Activated naive CD8-positive, alpha-beta T cell treated with anti-CD3 and anti-CD28 coated beads, Interleukin-2, amount 50 U/mL, for 16 hours (primary cell): ENCODE measurements at places on chromosomes 1 and 21.

DNA sequence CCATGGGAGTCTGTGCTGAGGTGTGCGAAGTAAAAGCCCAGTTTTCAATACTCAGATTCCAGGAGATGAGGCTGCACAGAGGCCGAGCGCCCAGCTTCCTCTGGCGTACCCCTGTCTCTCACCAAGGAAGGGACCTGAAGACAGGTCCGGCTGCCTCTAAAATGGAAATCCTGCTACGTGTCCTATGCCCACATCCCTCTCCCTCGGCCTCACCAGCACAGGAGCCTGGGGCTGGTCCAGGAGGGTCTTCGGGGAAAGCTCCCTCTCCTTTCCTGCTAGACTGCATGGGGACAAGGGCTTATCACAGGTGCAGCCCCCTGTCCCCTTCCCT lies 392 bp downstream of the MRPL55 start:
- no peak for DNase-seq

DNA sequence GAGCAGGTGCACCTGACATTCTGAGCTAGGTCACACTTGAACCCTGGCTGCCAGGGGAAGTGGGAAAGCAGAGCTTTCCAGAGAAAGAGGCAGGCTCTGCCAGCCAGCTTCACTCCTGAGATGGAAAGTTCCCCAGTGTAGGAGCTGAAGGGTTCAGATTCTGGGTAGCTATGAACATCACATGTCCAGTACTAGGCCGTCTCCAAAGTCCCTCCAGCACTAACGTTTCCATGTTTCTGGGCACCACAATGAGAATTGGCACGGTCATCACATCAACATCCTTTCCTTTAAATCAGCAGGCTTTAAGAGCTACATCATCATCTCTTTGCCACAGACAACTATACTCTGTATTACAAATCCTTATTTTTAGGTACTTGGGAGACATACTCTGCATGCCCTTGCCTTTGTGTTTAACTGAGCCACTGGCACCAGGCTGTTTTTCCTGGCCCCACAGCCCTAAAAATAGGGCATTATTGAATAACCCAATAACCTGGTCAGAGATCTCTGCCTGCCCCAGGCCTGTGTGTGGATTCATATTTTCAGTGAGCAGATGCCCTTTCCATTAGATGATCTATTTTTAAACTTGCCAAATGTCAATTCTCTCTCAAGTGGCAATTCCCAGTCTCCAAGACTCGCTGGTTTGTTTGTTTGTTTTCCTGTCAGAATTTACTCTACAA lies 35.4 kb upstream of the USP24 start:
- no peak for DNase-seq

DNA sequence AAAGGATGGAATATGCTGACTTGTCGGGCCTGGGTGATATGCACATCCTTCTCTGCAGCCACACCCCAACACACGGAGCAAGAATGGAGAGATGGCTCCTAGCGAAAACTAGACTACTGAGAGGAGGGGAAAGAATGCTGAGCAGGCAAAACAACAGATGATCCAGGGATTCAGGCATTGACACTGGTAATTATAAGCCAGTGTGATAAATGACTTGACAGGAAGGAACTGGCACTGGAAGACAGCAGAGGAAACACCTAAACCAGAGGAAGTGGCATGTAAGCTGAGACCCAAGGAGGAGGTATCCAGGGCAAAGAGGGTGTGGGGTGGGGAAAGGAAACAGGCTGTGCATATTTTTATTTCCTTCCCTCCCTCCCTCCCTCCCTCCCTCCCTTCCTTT lies 31.7 kb upstream of the KHDRBS1 start:
- no peak for DNase-seq

GRCh38 chr1:218982482-218982881 lies 191.2 kb upstream of the LYPLAL1 start:
- no peak for DNase-seq

DNA sequence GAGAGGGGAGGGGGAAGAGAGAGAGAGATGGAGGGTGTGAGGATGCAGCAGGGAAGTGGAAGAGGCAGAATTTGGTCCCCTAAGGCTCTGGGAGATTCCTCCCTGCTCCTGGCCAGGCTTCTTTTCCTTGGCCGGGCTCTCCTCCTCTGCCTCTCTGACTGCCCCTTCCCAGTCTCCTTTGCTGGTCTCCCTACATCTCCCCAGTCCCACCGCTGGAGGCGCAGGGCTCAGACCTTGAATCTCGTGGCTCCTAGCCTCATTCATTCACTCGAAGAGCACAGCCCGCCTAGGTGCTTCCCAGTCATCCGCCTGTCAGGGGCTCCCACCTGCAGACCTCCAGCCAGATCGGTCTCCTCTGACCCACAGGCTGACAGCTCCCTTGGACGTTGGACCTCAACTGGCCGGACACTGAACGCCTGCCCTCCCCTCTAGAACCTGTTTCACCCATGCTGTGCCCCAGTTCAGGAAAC lies 76.5 kb downstream of the VWA5B1 start:
- no peak for DNase-seq

DNA sequence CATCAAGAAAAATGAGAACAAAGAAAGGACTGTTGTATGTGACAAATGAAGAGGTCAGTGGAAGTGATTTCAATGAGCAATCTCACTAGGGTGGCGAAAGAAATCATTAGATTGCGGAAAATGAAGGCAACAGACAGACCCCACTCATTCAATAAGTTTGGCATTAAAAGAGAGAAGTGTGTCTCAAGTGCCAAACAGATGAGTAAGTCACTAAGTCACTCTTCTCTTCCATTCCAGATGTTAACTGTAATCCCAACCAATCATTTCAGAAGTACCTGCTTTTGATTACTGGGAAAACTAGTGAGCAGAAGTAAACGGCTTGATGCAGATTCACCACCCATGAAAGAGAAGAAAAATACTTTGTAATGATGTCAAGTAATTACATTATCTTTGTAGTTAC lies 144.3 kb upstream of the PRMT6 start:
- DNase-seq, result no peak

DNA sequence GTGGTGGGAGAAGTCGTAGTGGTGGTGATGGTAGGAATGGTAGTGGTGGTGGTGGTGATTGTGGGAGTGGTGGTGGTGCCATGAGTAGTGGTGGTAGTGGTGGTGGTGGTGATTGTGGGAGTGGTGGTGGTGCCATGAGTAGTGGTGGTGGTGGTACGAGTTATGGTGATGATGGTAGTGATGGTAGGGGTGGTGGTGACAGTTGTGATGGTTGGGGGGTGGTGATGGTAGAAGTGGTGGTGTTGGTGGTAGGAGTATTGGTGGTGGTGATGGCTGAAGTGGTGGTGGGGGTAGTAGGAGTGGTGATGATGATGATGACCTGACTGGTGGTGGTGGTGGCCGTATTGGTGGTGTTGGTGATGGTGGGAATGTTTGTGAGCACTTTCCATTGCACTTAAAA lies 107.1 kb downstream of the DISC1 start:
- DNase-seq, result no peak

- no peak for DNase-seq
Observed at GRCh38 chr1:181152892-181153633, 64.6 kb downstream of the IER5 start.

- no peak for DNase-seq
Observed at GRCh38 chr1:51686450-51686849, 69.6 kb downstream of the OSBPL9 start.

- DNase-seq, result no peak
Observed at GRCh38 chr1:162725301-162725837, 65.1 kb upstream of the HSD17B7 start.
